ENCODE measurements at places on chromosomes 3 and 15.

DNA sequence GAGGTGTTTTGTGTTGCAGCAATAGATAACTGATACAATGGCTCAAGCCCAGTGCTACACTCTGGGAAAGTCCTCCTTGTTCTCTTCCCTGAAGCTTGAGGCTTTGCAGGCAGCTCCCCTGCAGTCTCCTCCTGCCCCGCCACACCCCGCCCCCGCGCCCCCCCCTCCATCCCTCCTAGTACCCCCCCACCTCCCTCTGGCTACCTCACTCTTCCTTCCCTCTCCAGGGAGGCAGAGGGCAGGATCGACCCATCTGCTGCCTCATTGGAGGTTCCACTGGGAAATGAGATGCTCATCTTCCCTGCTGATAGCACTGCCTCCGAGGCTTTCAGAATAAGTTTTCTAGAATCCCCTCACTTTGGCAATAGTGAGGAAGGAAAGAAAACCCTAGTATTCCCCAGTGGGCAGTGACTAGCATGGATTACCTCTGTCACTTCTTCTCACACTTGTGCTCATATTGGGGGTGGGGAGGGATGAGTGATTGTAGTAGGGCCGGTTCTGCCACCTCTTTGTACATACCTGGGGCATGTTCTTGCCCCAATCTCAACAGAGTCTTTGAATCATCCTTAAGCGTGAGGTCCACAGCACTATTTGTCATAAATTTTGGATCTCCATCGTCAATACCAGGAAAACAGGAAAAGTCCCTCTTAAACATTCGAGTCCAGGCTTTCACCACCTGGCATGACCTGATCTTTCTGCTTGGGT is 16.3 kb upstream of the RAB7A start:
- no peak for DNase-seq

GRCh38 chr3:186917512-186918312 is 12.6 kb upstream of the ST6GAL1 start:
- no peak for DNase-seq

DNA sequence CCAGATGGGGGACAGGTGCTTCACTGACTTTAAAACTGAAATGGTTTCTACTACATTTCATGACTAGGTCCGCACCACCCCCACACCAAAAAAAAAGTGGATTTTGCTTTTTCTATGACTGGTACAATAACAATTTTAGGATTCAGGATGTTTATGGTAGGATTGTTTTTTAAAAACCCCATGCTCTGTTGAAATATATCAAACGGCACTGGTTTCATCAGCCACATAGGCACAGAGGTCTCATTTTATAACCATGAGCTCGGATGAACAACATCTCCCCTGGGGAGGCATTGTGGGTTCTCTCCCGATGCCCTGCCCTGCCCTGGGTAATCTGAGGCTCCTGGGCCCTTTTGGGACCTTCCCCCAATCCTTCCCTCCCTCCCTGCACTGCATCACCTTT is 202.7 kb upstream of the KBTBD8 start:
- DNase-seq, result no peak

DNA sequence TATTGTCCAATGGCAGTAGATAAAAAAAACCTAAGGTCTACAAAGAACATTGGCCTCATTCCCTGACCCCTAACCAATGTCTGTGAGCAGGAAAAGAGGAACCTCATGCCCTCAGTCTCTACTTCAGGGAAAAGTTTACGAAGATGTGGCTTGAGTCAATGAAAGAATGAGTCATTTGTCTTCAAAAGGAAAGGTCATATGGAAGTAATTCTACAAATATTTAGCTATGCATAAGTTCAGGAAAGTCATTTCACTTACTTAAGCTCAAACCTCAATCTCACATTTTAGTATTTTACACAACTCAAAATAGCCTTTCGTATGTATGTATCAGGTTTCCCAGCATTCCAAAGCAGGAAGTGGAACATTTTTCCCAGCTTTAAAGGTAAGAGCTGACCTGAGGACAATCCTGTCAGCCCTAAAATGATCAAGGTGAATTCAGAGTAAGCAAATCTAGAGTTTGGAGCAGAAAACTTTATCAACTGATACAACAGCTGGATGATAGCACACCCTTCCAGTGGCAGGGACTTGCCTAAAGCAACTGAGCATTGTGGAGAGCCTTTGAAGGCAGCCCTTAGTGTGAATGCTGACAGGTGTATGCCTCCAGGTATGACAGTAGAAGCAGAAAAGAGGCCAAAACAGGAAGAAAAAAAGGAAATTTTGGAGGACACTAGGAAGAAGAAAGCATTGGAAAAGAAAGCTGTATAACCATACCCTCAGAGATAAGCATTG is 53.9 kb upstream of the ACKR4 start:
- no peak for DNase-seq

DNA sequence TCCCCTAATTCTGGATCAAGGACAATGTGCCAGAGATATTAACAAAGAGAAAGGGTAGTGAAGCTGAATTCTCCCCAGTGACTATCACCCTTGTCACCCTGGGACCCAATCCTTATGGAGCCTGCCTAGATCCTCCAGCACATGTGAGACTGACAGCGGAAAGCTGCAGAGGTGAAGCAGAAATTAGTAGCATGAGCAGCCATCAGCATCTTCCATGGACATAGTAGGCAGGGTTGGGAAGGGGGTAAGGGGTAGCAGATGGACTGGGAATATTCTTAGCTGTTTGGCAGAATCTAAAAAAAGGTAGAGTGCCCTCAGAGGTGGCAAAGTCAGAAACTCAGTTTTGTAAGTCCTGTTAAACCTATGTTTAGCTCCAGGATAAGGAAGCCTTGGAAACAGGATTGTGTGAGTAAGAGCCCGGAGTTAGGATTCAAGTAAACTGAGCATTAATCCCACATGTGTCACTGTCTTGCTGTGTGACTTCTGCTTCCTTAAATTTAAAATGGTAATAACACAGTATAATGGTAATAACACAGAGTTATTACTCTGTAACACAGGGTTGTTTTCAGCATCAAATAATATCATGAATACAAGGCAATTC is 14.5 kb downstream of the GOLIM4 start:
- no peak for DNase-seq

DNA sequence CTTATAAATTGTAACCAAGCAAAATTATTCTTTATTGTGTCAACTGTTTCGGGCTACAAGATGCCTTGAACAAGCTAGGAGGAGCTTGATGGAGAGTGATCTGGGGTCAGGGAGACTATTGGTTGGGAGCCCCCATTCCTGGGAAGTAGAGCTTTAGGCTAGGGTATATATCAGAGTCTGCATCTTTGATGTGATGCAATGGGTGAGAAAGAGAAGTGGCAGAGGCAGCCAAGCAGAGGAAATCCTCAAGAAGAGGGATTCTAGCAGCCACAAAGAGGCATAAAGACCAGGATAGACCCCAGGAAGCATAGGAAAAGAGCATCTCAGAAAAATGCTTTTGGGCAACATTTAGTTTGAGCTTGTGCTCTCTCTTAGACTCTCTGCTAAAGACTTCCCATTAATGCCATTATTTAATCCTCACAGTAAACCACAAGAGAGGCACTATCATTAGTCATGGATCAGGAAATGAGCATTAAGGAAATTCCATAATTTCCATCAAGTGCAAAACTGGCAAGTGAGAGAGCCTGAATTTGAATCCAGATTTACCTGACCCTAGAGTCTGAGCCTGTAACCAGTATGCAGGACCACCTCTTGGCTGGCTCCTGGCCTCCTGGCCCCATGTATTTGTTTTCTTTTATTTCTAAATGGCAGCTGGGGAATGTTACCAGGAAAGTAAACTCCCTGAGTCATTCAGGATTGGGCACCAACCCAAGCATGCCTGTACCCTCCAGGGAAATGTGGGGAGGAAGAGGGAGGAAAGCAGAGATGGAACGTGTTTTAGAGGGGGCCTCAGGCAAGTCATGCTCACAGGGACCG is 118.7 kb downstream of the RPL22L1 start:
- no peak for DNase-seq

Data from endothelial cell (in vitro differentiated cells).